ENCODE measurements at places on chromosomes 4 and X. TPM values are rescaled to one million over a fixed set of nuclear protein-coding genes. Genes with fewer than 3 reads are reported as not detected.

The MAMLD1 gene
- 2.0 TPM for total RNA-seq

DNA sequence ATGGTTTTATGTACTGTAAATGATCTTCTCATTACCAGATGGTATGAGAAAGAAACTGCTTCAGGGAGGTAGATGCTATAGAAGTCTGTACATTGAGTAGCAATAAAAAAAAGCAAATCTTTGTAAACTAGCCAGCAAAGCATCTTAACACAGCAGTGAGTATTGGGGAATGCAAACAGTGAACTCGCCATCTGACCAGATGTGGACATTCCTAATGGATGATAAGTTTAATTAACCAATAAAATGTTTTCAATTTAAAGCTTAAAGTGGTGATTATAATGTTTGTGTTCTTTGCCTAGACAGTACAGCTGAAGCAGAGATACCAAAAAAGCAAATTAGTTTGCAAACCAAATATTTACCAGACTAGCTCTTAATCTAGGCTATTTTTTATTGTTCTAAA is 1144.2 kb downstream of the FAT4 start:
- H3K4me3 ChIP-seq, result no peak overlapping the region
- H3K4me1 ChIP-seq, result no peaks in the 10 kb centered on the region
- H3K36me3 ChIP-seq, result no peaks in the 10 kb centered on the region
- H3K27me3 ChIP-seq, result no peaks in the 10 kb centered on the region
- H3K27ac ChIP-seq, result no peak overlapping the region

DNA sequence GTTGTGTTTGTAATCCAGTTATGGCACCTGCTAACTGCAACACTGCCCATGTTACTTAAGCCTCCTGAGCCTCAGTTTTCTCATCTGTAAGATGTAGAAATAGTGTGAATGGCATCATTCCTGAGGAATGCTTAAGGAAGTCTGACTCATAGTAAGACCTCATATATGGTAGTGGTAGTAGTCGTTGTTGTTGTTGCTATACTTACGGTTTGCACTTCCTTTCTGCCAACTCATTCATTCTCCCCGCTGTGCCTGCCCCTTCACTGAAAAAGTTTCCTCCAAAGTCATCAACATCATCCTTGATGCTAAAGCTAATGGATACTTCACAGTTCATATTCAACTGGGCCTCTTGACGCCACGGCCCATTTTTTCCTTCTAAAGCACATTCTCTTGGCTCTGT is 54.2 kb upstream of the SPANXN3 start:
- no peak overlapping the region for H3K27ac ChIP-seq
- no peak for DNase-seq
- no peaks in the 10 kb centered on the region for H3K4me1 ChIP-seq
- no peaks in the 10 kb centered on the region for H3K27me3 ChIP-seq
- no peaks in the 10 kb centered on the region for H3K36me3 ChIP-seq
- no peak overlapping the region for H3K4me3 ChIP-seq

DNA sequence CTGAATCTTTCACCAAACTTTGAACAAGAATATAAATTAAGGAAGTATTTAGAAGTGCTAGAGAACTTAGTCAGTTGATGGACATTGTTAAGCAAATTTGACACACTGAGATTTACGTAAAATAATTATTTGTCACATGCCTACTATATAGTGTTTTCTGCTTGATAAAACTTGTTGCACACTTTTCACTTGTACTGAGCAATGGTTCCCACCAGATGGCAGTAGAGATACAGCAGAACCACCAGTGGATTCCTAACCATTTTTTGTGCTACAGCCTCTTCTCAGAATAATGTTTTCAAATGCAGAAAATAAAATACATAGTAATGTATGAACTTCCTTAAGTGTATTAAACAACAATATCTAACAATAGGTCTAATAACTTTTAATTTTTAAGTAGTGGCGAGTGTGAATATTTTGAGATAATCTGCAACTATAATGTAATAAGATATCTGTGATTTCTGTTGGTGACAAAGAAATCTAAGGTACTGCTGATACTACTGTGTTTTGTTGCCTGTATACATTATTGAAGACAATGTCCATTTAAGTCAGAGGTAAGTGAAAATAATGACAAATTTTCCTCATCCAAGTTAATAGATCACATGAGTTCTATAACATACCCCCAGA is 81.2 kb downstream of the APOOL start:
- peaks cover 11% of the 10 kb centered on the region for H3K36me3 ChIP-seq
- no peak overlapping the region for H3K27ac ChIP-seq
- peaks cover 2% of the 10 kb centered on the region for H3K27me3 ChIP-seq
- H3K4me3 ChIP-seq, result no peak overlapping the region
- H3K4me1 ChIP-seq, result no peaks in the 10 kb centered on the region
- DNase-seq, result peak; percentile 69

GRCh38 chrX:95076449-95076848 is 1402.4 kb downstream of the FAM133A start:
- no peak for DNase-seq
- no peak overlapping the region for H3K4me3 ChIP-seq
- H3K27ac ChIP-seq, result no peak overlapping the region
- H3K4me1 ChIP-seq, result no peaks in the 10 kb centered on the region
- no peaks in the 10 kb centered on the region for H3K27me3 ChIP-seq
